Memory B cell (primary cell): ENCODE measurements at places on chromosomes 5 and 9.

- no peak for DNase-seq
Observed at GRCh38 chr5:36242534-36243485, 1.1 kb upstream of the NADK2 start.

- DNase-seq: no peak
Observed at GRCh38 chr5:178240341-178240741, 7.7 kb upstream of the PHYKPL start.

- no peak for DNase-seq
Observed at GRCh38 chr5:76692651-76693050, 23.3 kb upstream of the F2R start.

DNA sequence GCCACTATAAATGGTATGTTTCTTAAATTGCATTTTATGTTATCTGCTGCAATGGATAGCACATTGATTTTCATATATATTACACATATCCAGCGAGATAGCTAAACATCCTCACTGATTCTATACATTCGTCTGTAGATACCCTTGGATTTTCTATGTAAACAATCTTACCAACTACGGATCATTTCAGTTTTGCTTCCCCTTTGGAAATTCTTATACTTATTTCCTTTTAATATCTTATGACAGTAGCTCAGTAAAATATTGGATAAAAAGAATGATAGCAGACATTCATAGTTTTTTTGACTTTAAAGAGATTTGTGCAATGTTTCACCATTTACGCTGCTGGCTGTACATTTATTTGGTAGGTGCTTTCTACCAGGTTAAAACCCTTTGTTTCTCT is 254.9 kb downstream of the SYK start:
- DNase-seq: no peak

DNA sequence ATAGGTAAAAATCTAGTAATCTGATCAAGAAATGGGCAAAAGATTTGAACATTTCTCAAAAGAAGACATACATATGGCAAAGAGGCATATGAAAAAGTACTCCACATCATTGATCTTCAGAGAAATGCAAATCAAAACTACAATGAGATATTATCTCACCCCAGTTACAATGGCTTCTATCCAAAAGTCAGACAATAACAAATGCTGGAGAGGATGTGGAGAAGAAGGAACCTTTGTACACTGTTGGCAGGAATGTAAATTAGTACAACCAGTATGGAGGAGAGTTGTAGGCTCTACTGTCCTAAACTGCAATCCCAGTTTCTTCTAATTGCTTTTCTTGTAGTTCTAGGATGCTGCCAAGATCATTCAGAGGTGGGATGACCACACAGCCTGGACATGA is 193.5 kb upstream of the RFX3 start:
- no peak for DNase-seq

DNA sequence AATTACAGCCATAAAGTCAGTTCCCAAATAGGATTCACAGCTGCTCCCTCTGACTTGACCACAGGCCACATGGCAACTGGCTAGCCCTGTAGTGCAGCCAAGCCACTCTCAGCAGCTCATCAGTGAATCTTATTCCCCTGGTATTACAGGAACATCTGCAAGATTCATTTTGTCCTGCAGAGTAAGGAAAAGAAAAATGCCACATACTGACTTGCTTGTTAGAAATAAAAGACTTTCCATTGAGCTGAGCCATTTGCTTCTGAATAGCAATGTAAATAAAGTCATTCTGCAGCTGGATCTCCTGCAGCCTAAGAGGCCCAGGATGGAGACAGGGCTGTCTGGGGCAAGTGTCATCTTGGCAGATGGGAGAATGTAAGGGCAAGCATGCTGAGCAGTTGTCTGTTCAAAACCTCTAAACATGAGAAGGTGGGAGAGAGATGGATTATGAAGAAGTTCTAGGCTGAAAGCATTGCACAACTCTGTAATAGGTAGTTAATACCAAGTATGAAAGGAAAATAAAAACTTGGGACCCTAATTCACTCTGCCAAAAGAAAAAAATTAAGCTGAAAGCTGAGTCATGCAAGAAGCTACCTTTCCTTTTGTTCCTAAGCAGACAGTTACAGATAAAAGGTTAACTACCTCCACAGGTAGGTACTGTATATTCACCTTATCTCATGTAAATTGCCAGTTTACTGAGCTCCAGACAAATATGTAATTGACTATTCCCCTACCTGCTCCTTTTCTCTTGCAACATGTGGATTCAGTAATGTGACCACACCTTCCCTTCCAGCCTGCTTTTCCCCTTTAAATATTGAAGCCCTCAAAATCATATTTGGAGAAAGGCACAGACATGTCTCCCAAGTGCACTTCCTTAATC is 244.4 kb upstream of the RAI14 start:
- DNase-seq: no peak

GRCh38 chr5:74516211-74516636 is 124.3 kb downstream of the ENC1 start:
- no peak for DNase-seq

GRCh38 chr5:114716955-114717354 is 355.1 kb downstream of the KCNN2 start:
- DNase-seq: no peak

GRCh38 chr9:14911046-14911445 is 818 bp upstream of the FREM1 start:
- no peak for DNase-seq

- DNase-seq: no peak
Observed at GRCh38 chr5:11683666-11684065, 220.6 kb downstream of the CTNND2 start.

GRCh38 chr5:5454391-5454790 is 31.9 kb downstream of the ICE1 start:
- DNase-seq: no peak

- no peak for DNase-seq
Observed at GRCh38 chr9:121218357-121219027, 16.8 kb upstream of the RAB14 start.

DNA sequence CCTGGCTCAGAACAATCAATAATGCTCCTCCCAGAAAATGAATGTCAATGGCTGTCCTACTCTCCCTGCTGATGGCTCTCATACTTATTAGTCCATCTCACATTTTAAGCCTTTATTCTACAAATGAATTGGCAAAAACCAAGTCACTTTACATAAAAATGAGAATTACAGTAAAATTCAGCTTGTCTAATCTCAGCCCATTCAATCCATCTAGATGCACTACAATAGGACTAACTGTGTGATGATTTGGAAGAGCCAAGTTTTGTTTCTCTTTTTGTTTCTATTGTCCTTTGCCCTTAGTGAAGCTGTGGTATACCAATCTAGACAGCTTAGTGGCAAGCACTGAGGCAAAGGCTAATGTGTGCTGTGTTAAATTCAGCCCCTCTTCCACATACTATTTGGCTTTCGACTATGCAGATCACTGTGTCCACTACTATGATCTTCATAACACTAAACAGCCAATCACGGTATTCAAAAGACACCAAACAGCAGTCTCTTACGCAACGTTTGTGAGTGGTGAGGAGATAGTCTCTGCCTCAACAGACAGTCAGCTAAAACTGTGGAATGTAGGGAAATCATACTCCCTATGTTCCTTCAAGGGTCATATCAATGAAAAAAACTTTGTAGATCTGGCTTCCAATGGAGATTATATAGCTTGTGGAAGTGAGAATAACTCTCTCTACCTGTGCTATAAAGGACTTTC is 140.8 kb upstream of the ZNF462 start:
- no peak for DNase-seq

GRCh38 chr9:136432591-136432990 is 7.1 kb downstream of the INPP5E start:
- no peak for DNase-seq

DNA sequence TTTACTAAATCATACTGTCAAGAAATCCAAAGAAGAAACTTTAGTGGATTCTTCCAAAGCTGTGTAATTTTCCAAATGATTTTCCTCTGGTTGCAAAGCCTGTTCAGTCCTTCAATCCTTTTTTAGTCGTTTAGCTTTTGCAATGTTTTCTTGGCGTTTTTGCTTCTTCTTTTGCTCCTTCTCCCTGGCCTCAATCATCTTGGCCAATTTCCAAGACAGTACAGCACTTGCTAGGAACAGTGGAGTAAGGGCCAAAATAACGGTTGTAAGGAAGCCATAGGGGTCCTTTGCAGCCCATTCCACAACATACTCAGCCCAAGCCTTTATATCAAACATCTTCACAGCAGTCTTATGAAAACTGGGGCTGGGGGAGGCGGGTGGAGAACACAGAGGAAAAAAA is 2.4 kb downstream of the SMIM15 start:
- DNase-seq: no peak

DNA sequence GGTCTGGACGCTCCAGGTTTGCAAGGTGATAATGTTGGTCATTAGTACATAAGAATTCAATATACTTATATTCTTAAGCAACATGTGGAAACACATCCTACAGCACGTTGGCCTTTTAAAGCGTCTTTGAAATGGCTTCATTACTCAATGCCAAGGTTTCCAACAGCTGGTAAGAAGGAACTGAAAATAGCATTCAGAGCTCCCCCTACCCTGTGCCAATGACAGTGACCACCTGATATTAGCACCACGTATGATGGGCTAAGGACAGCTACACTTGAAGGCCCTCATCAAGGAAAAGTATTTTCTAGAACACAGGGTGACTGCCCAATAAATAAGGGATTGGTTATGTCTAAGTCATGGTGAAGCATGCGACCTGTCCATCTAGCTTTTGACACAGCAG is 9.9 kb downstream of the ZNF622 start:
- no peak for DNase-seq

DNA sequence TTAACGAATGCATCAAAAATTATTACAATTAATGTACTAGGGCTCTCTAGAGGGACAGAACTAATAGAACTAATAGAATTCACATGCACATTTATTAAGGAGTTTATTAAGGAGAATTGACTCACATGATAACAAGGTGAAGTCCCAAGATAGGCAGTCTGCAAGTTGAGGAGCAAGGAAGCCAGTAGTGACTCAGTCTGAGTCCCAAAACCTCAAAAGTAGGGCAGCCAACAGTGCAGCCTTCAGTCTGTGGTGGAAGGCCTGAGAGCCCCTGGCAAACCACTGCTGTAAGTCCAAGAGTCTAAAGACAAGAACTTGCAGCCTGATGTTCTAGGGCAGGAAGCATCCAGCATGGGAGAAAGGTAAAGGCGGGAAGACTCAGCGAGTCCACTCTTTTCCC is 633.8 kb downstream of the SEMA5A start:
- no peak for DNase-seq

GRCh38 chr5:34854459-34855174 is 15.7 kb downstream of the TTC23L start:
- no peak for DNase-seq

DNA sequence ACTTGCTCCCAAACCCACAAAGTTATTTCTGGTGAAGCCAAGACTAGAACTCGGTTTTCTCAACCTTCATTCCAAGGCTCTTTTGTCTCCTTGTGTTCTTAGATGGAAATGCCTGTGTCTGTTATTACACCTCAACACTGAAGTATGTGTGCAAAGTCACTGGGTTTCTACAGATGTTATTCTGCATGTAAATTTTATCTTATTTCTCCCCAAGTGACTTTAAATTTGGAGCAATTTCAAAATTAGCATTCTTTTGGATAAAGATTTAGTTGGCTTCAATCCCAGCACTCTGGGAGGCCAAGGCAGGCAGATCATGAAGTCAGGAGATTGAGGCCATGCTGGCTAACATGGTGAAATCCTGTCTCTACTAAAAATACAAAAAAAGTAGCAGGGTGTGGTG is 104.4 kb upstream of the GNA14 start:
- DNase-seq: no peak

GRCh38 chr9:19430201-19430760 is 21.5 kb downstream of the ACER2 start:
- DNase-seq: no peak

- no peak for DNase-seq
Observed at GRCh38 chr5:38555354-38556087, 925 bp downstream of the LIFR start.

- no peak for DNase-seq
Observed at GRCh38 chr5:59099270-59099994, 516.6 kb downstream of the RAB3C start.

- DNase-seq: peak; percentile 20
Observed at GRCh38 chr9:5186416-5187169, 1.2 kb upstream of the INSL6 start.

DNA sequence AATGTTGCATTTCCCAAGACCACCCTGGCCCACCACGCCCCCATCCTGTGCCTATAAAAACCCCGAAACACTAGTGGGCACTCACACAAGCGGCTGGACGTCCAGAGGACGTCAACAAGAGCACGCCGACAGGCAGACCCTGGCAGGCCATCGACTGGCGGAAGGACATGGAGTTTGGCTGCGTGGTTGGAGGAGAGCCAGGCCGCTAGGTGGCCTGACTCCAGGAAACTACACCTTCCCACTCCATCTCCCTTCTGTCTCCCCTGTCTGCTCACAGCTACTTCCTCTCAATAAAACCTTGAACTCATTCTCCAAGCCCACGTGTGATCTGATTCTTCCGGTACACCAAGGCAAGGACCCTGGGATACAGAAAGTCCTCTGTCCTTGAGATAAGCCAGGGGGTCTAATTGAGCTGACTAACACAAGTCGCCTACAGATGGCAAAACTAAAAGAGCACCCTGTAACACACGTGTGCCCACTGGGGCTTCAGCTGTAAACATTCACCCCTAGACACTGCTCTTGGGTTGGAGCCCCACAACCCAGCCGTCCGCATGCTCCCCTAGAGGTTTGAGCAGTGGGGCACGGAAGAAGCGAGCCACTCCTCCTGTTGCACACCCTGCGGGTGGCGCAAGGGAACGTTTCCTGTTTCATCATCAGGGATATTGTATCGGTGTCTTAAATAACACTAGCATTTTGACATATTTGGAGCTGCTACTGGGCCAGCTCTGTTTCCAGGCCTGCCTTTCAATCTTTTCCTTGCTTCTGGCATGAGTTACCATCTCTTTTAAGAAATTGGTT is 54.5 kb upstream of the TAF11L2 start:
- DNase-seq: no peak

- no peak for DNase-seq
Observed at GRCh38 chr5:1019001-1019905, 10.7 kb downstream of the NKD2 start.

DNA sequence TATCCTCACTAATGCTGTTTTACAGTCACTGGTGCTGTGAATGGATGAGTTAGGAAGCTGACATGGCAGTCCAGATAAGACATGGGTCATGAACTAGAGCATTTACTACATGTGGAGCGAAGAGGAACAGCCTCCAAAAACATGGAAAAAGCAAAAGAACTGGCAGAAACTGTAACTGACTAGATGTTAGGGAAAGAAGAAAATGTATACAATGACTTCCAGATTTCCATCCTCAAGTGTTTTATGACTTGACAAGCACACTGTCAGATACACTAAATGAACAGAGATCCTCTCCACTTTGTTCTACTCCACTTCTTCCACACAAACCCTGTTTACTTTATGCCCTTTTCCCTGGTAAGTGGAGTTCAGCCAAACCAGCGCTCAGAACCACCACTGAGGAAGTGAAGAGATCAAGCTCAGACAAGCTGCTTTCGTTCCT is 11.5 kb downstream of the HMGCS1 start:
- DNase-seq: no peak

GRCh38 chr9:98075332-98075805 is 18.8 kb downstream of the NANS start:
- no peak for DNase-seq

DNA sequence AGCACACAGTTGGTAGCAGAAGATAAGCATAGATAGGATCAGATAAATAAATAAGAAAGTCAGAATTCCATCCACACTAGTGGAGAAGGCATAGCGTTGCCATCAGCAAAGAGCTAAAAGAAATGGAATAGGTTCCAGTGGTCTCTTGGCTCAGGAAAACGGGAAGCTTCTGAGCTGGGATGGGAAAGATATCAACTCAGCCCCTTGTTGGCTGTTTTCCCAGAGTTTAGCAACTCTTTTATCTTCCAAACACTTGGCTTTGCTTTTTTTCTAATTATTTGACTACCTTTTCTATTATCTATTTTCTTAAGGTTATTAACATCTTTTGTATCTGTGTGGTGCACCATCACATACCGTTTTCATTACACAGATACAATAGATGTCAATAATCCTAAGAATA is 445.7 kb upstream of the TRPC7 start:
- no peak for DNase-seq
